ENCODE measurements at places on chromosomes 7 and 10.

DNA sequence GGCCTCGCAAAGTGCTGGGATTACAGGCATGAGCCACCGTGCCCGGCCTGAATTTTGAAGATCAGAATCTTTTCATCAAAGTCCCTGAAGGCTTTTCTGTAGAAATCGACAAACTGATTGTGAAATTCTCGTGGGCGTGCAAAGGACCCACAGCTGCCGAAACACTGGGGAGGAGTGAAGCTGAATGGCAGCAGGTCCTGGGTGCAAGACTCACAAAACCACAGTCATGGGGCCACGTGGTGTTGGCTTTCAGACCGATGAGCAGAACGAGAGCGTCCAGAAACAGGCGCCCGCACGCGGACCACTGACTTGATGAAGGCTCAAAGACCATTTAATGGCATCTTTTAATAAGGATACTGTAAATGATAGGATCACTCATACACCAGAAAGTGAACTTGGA, 24.7 kb upstream of the PRKAR1B start:
- DNase-seq, result no peak

- DNase-seq, result no peak
Observed at GRCh38 chr10:44010873-44011602, 362.4 kb upstream of the ZNF32 start.

GRCh38 chr10:51075873-51076229, 1.6 kb downstream of the PRKG1 start:
- DNase-seq, result no peak

DNA sequence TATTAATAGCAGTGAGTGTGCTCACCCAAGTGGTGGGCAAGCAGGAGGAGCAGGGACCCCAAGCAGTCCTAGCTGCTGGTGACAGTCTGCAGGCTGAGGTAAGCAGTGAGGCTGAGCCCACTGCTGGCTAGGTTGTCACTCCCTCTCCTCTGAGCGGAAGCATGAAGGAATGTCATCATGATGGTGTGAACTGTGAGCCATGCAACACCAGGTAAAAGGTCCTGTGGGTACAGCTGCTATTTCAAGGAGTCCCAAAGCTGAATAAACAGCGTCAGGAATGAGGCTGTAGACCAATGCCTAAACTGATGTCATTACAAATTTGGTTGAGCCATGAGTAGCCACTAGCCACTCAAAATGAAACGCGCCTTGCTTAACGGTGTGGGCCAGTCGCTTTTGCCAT, 126.1 kb downstream of the RNF32 start:
- DNase-seq, result no peak

DNA sequence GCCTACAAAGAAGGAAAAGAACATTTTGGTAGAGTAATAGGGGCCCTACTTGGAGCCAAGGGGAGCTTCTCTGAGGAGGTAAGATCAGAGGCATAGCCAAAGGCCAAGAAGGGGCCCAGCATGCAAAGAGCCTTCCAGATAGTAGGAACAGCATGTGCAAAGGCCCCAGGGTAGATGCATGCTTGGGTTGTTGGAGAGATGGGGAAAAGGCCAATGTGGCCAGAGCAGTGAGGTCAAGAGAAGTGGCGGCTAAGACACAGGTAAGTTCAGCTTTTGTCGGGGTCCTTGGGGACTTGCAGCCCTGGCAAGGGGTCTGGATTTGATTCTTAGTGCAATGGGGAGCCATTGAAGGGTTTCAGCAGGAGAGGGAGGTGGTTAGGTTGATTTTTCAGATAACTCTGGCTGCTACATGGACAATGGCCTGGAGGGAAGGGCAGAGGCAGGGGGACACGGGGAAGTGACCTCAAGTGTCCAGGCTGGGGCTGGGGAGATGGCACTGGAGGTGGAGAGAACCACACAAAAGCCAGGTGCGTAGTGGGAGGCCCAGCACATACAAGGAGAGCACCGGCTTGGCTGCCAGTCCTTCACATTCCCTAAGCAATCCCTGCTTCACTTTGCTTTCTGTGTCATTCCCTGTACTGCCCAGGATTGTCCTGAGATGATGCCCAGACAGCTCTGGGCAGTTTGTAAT, 16.5 kb downstream of the GRID1 start:
- DNase-seq, result no peak

GRCh38 chr7:141587304-141587703, 36.1 kb downstream of the AGK start:
- no peak for DNase-seq

- DNase-seq, result no peak
Observed at GRCh38 chr7:150755473-150756099, 18.4 kb downstream of the GIMAP5 start.

- DNase-seq, result no peak
Observed at GRCh38 chr7:158682456-158682855, 22.1 kb downstream of the NCAPG2 start.

GRCh38 chr7:119783799-119784198, 489.2 kb upstream of the KCND2 start:
- peak; percentile 46 for DNase-seq

- DNase-seq, result no peak
Observed at GRCh38 chr7:104901240-104901619, 112.8 kb upstream of the KMT2E start.

- DNase-seq, result no peak
Observed at GRCh38 chr7:117323305-117323850, 520 bp upstream of the WNT2 start.

DNA sequence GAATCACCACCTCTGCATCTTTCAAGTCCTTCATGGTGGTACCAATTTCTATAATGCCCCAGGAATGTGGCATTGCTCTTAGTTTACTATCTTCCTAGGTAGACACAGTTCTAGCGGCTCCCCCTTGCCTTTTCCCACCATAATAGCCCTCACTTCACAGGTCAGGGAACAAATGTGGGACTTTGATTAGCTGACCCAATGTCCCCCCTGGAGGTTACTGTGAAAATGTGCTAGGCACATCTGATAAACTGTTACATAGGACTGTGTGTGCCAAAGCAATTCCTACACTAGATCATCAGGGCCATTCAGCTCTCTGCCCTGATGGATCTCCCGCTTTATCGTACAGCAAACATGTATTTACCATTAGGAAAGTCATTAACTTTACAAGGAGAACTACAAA, 94.0 kb downstream of the TWIST1 start:
- DNase-seq, result no peak
